ENCODE measurements at places on chromosomes 1 and 21. TPM values are rescaled to one million over a fixed set of nuclear protein-coding genes. Genes with fewer than 3 reads are reported as not detected.

The LBR gene
- total RNA-seq: 51.3 TPM

The AGBL4 gene
- not detected for total RNA-seq

The CELA3A gene
- not detected for total RNA-seq

The S100A9 gene
- 12.1 TPM for total RNA-seq

The SELL gene
- not detected for total RNA-seq

The SLC44A5 gene
- 1.4 TPM for total RNA-seq

The OR2L8 gene
- total RNA-seq: not detected

The TAS1R1 gene
- total RNA-seq: not detected

The SRGAP2B gene
- 20.6 TPM for total RNA-seq

The VSIG8 gene
- 0.14 TPM for total RNA-seq

The TXNIP gene
- 16.2 TPM for total RNA-seq

The SPRR2E gene
- total RNA-seq: 3.5 TPM

The GJA9 gene
- 0.27 TPM for total RNA-seq

The SYPL2 gene
- total RNA-seq: not detected

The LTN1 gene
- 22.3 TPM for total RNA-seq

The FCRLB gene
- 0.51 TPM for total RNA-seq

The LINGO4 gene
- total RNA-seq: not detected

The SFN gene
- total RNA-seq: 2,642 TPM

The ILDR2 gene
- not detected for total RNA-seq

The SPATA21 gene
- total RNA-seq: not detected

The FAM72D gene
- total RNA-seq: 2.7 TPM

The ESPN gene
- total RNA-seq: 1.5 TPM

The TNNT2 gene
- total RNA-seq: 0.11 TPM

The B3GALT2 gene
- not detected for total RNA-seq

The TDRD10 gene
- total RNA-seq: not detected

The ZNF670 gene
- total RNA-seq: 4.5 TPM

The PTPRU gene
- 16.1 TPM for total RNA-seq

The GCLM gene
- 19.6 TPM for total RNA-seq

The F3 gene
- total RNA-seq: 472 TPM

The UBE2J2 gene
- total RNA-seq: 55.3 TPM

The NTMT2 gene
- total RNA-seq: not detected
